ENCODE measurements at places on chromosomes 5 and 9.

- DNase-seq = no peak
Observed at GRCh38 chr9:91768507-91768906, 181.5 kb downstream of the ROR2 start.

GRCh38 chr5:14383923-14384322, 197.7 kb upstream of the OTULINL start:
- no peak for DNase-seq

DNA sequence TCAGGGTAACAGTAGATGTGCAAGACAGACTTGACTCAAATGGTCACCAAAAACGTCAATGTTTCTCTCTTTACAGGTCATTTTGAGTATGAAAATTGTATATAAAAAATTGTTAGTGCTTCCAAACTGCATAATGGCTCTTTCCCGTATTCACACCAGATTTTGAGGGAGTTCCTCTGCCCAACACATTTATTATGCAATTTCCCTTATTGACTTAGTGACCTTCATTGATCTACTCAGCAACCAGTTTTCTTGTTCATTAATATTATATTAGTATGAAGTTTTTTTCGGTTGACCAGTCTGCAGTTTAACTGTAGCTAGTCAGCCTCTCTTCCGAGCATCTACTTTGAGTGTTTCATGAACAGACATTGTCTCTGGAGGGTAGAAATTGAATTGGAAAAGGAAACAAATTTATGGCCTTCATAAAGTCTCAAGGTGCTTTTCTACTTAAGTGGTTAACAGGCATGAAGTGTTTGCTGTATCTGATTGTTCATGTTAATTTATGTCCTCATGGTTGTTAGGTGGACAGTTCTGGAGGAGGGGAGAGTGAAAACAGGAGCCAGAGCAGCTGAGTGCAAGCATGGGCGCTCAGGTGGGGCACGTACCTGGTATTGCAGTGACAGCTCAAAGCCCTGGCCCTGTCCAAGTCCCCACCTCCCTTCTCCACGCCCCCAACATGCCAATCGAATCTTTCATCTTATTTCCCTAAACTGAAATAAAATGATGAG, 240.2 kb downstream of the RFK start:
- DNase-seq = no peak

- no peak for DNase-seq
Observed at GRCh38 chr9:5577225-5577624, 51.7 kb upstream of the RIC1 start.

GRCh38 chr5:170581211-170581610, 77.4 kb downstream of the KCNIP1 start:
- DNase-seq = no peak

DNA sequence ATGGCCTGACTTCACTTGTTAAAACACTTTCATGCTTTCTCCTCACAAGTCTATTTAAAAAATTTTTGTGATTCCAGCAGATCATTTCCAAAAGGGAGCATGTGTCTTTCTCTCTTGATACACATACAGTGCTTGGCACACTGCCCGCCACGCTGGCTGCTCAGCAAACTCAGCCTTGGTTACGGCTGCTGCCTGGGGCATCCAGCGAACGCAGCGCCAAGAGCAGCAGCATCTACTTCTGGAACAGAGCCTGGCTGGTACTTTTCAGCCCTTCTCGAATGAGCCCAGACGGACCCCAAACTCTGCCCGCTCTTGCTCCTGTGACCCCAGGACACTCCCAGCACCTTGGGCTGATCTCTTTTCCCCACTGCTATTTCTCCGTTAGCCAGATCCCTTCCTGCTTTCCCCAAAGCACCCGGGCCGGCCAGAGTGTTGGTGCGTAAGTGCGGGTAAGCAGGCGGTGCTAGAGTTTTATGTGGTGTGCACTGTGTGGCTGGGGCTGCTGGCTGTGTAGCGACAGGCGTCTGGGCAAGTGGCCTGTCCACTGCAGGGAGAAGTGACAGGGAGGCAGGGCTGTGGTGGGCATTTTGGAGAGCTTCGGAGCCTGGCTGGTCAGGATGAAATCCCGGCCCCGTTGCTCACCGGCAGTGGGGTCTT, 73.2 kb downstream of the SH3PXD2B start:
- DNase-seq = no peak

GRCh38 chr5:96054311-96055030, 92.8 kb upstream of the ELL2 start:
- no peak for DNase-seq

DNA sequence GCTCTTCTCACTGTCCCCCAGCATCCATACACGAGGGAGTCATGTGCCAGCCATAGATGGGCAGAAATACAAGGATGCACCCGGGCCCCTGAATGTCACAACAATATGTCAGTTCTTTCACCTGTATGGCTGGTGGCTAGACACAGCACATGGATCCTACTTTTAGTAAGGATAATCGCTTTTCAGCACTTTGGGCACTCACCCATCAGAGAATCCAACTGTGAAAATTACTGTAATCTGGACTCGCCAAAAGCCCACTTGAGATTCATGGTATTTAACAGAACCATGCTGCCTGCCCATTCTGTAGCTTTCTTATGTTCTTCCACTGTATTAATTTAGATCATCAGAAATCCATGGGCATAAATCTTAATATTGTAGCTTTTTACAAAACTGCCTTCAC, 124.8 kb downstream of the FRMD3 start:
- DNase-seq = no peak

GRCh38 chr9:125653325-125653724, 53.7 kb downstream of the MAPKAP1 start:
- DNase-seq = no peak

GRCh38 chr9:107213561-107214028, 69.5 kb upstream of the RAD23B start:
- peak; percentile 31 for DNase-seq

DNA sequence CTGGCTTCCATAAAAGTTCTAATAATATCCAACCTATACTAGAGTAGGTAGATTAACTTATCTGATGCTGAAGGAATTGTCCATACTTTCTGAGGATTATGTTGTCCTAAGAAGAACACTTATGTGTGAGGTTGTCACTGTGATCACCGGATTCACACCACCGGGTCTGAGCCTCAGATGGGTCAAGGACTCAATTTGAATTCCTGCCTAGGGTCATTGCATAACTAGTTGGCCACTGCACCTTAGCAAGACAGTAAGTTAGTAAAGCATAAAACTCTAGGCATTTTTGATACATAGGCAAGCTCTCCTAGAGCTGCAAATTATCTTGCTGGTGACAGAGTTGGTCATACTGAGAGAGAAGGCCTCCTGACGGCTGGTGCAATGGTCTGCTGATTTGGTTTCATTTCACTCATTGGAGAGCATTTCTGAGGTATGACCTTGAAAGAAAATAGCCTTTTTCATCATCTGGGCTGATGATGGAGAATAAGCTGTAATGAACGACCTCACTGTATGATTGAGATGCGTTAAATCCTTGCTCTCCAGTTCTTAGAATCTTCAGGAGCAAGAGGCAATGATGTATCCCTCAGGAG, 72.0 kb upstream of the CKMT2 start:
- DNase-seq = no peak

- DNase-seq = no peak
Observed at GRCh38 chr9:135741276-135742219, 39.6 kb downstream of the KCNT1 start.

DNA sequence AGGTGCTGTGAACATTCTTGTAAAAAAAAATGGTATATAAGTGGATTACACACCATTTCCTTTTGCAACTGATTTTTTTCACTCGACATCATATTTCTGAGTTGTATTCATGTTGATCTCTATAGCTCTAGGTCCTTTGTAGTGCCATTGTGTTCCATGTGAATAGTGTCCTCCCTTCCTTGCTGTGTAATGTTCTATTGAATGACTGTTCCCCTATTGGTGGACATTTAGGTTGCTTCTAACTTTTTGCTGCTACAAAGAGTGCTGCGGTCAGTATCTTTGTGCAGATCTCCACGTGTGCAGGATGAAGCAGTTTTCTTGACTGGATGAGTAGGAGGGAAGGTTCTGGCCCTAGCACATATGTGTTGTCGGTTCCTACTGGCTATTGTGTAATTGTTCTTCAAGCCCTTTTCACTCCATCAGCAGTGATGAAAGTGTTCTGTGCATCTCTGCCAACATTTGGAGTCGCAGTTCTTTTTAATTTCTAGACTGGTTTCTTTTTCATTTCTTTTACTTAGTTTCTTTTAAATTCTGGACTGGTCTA, 20.2 kb downstream of the DAB2IP start:
- DNase-seq = no peak

DNA sequence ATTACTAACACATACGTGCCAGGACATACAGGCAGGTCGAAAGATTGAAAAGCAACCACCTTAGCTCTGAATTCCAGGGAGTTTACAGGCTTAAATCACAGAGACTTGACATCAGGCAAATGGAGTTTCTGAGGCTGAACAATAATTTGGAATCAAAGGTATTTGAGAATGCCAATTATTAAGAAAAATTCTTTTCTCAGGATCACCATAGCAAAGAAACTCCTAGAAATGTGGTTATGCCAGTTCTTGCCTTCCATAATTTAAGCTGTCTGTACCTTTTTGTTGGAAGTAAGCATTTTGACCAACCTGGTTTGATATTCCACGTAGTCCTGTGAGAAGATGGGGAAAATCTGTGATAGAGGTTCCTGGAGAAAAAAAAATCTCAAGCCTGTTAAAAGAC, 312.4 kb upstream of the SMARCA2 start:
- no peak for DNase-seq

DNA sequence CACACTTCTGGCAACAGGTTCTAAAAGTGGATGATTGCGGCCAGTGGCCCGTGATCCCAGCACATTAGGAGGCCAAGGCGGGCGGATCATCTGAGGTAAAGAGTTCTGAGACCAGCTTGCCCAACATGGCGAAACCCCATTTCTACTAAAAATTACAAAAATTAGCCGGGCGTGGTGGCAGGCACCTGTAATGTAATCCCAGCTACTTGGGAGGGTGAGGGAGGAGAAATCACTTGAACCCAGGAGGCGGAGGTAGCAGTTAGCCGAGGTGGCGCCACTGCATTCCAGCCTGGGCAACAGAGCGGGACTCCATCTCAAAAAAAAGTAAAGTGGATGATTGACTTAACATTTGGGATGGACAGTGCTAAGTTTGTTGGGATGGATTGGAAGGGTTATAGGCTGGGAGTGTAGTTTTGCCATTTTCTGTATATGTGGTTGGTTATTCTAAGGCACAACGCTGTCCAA, 3.4 kb downstream of the MATR3 start:
- no peak for DNase-seq

GRCh38 chr9:37575921-37576721, at the start of gene FBXO10:
Gene FBXO10 (minus strand): TSS chr9:37576380. CDS start chr9:37541768, 34,612 bp downstream.
- DNase-seq = peak; percentile 46

DNA sequence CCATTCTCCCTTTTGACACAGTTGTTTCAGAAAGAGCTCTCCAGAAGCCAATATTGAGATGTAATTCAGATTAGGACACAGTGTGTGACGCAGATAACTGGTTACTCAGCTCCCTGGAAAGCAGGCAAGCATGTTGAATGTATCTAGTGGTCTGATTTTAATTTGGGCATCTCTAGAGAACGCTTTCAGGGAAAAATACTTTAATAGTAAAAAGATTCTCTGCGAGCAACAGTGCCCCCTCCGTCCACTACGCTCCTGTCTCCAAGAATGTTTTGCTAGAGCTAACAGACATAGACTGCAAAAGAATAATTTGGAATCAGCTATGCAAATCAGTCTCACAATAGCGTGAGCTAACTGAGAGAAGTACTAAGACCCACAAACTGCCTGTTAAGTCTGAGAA, 23.3 kb downstream of the CFAP90 start:
- no peak for DNase-seq

DNA sequence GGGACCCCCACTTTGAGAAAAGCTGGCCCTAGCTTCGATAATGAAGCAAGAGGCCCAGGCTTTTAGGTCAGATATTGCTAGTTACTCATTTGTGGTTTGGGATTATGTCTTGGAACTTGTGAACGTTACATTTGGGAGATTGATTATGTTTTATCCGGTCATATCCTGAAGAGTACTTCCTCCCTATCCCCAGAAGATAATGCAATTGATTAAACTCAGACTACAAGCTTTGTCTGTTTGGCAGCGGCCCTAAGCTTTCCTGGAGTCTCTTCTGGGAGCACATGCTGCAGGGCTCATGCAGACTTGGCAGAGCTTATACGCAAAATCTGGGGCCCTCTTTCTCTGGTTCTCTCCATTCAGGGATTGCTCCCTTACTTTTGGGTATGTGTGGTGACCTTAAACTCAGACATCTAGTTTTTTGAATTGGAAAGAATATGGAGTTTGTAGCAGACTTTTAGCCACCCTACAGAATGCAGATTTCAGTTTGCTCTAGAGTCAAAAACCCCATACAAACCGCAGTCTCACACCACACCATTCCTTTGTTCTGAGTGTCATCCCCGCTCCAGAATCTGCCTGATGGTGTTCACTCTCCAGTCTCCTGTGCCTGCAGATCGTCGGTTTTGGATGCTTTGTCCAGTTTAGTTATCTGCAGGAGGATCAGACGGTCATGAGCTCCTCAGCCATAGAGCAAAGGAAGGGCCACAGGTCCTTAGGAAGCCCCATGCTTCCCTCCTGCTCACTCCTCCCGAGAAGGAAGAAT, 449.5 kb upstream of the TRPC7 start:
- no peak for DNase-seq

GRCh38 chr9:126543490-126543889, 70.2 kb upstream of the LMX1B start:
- DNase-seq = no peak

- no peak for DNase-seq
Observed at GRCh38 chr9:114471157-114471556, 34.1 kb downstream of the WHRN start.

DNA sequence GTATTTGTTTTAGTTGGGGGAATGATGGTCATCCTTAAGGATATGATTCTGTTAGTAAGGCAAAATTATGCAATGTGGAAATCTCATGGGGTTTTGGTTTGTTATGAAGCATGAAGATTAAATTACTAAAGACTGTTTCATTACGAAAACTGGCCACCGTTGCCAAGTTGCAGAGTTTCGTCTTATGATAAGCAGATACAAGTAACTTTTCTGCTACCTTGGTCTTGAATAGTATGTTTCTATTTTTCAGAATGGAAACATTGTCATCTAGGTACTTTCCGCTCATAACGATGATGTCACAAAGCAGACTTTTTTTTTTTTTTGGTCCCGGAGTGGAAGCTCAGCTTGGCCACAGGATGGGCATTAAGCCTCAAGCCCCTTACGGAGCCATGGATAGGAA, 4.2 kb downstream of the CCNI2 start:
- peak; percentile 30 for DNase-seq

DNA sequence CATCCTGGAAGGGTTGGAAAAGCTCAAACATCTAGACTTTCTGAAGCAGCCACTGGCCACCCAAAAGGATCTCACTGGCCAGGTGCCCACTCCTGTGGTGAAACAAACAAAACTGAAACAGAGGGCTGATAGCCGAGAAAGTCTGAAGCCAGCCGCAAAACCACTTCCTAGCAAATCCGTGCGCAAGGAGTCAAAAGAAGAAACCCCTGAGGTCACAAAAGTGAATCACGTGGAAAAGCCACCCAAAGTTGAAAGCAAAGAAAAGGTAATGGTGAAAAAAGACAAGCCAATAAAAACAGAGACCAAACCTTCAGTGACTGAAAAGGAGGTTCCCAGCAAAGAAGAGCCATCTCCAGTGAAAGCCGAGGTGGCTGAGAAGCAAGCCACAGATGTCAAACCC, 87.6 kb downstream of the MAP1B start:
- DNase-seq = no peak

- no peak for DNase-seq
Observed at GRCh38 chr5:31478901-31479300, 53.0 kb downstream of the DROSHA start.
